ENCODE measurements at places on chromosomes 12 and 14.

GRCh38 chr12:69095765-69096477 lies 143.4 kb upstream of the CPSF6 start:
- no peak for DNase-seq

DNA sequence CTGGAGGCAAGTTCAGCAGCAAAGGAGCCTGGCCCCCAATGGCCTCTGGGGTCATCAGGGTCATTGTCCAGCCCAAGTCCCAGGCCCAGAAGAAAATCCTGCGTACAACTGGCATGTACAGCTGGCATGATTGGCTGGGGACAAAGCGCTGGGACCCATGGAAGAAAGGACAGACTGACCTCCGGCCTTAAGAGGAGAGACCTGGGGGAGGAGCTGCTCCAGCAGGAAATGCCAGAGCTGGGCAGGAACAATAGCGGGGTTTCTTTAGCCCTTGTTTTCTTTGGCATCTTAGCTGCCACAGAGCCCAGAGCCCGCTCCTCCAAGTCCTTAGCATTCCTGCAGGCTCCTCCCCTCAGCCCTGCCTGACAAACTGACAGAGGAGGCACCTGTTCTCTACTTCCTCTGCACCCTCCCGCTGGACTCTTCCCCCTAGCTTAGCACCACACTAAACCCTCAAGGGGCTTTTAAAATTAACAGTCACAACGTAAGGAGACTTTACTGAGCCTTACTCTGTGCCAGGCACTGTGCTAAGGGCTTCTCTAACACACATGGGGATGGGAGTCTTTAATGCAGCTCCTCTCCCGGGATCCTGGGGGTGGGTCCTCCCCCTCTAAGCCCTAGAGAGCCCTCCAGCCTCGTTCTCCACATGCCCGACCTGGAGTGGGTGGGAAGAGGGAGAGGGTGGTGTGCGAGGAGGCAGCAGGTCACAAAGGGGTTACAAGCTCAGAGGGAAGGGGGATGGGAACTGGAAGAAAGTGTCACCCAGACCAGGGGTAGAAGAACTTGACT lies 1.8 kb upstream of the AQP5 start:
- DNase-seq, result no peak

- no peak for DNase-seq
Measured at GRCh38 chr12:28059220-28059619, 86.7 kb upstream of the PTHLH start.

DNA sequence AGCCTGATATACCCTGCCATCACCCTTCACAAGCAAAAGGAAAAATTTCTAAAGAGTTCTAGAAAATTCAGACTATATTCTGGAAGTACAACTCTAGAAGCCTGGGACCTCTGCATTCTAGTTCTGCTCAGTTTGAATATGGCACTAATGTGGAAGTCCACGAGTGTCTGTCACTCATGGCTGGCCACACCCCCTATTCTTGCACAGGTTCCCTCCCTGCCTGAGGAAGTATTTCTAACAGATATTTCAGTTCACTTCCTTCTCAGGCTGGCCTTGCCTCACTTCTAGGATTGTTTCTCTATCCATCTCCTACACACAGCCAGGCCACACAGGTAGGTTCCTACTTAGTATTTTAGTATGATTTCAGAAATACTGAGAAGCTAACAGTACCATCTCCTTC lies 67.4 kb downstream of the PHLDA1 start:
- no peak for DNase-seq

DNA sequence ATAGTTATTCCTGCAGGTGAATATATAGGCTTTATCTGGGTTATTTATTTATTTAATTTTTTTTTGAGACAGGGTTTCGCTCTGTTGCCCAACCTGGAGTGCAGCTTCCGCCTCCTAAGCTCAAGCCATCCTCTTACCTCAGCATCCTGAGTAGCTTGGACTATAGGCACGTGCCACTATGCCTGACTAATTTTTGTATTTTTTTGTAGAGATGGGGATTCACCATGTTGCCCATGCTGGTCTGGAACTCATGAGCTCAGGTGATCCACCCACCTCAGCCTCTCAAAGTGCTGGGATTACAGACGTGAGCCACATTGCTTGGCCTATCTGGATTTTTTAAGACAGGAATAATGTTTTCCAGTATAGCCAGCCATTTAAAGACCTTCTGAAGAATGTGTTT lies 2.0 kb downstream of the RAN start:
- DNase-seq, result no peak

DNA sequence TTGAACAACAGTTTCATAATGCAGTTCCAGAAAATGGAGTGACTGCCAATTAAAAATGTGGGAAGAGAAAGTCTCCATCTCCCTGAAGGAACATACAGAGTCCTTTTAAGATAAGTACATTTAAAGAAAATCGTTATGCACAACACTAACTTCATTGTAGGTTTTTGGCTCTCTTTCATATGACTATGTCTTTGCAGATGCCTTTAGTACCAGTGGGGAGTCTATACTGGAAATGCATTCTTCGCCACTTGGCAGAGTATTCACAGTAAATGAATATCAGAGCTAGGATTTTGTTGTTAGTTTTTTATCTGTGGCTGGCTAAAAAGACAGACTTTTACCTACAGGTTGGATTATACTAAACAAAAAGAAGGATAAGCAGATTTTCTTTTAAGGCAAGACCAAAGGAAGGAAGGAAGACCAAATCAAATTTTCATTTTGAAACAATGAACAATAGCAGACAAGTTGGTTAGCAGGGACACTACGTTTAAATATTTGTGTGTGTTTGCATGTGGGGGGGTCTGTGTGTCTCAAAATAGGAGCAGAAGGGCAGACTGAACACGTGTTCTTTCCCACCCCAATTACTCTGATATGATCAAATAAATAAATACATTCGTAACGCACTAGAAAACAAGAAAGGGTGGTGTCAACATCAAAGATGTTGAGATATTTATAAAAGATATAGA lies 124.5 kb downstream of the BTG1 start:
- DNase-seq, result no peak

- no peak for DNase-seq
Measured at GRCh38 chr12:81021834-81022233, 56.0 kb upstream of the ACSS3 start.

DNA sequence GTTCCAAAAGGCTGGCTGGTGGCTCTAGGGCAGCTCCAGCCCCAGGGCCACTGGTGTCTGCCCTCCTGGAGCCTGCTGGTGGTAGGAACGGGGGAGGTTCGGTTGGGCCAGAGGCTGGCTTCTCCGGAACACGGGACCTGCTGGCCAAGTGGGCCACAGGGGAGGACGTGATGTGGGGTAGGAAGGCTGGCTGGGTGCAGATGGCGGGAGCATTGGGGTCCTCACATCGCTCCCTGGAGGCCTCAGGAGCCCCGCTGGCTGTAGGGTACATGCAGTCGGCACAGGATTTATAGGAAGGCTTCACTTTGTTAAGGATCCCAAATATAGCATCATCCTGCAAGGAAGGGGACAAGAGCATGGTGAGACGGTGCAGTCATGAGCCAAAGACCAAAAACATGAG lies 57.6 kb upstream of the CORO1C start:
- no peak for DNase-seq

GRCh38 chr14:56860441-56860840 lies 50.2 kb upstream of the OTX2 start:
- DNase-seq, result no peak

DNA sequence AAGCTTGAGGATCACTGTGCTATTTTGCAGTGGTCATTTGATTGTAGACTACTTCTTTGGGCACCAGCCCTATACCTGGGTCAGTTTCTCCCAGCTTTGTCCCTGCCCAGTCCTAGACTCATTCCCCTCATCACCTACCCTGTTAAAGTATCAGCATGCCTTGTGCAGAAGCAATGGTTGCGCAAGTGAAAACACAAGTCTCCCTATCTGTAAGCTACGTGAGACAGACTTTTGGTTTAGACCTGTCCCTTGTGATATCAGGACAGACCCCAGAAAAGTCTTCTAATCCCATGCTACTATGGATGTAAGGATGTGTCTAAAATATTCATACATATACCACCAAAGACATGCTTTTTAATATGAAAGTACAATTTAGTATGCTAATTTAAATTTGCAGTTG lies 88.8 kb upstream of the ATP2B1 start:
- no peak for DNase-seq

GRCh38 chr14:29927376-29928116 lies at the start of gene PRKD1:
Gene PRKD1, minus strand, starts transcription at chr14:29927847.
- DNase-seq, result peak; percentile 43

DNA sequence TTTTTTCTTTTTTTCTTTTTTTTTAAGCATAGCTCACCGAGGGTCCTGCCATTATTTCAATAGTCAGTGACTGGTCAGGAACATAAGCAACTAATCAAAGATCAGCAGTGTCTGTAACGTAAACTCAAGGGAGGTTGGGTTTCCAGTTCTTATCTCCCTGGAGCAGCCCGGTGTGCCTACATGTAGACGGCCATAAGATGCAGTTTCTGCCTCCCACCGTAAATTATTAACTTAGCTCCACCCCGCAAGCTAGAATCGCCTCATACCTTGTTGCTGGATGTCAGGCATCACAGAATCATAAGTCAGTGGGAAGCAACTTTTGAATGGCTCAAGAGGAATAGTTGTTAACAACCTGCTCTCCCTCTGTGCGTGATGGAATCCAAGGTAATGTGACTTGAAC lies at the start of gene MYO1H:
Gene MYO1H, plus strand, starts transcription at position 312 of the 400 bp plus-strand sequence. Its CDS starts 61 bp downstream, at position 373.
- no peak for DNase-seq

DNA sequence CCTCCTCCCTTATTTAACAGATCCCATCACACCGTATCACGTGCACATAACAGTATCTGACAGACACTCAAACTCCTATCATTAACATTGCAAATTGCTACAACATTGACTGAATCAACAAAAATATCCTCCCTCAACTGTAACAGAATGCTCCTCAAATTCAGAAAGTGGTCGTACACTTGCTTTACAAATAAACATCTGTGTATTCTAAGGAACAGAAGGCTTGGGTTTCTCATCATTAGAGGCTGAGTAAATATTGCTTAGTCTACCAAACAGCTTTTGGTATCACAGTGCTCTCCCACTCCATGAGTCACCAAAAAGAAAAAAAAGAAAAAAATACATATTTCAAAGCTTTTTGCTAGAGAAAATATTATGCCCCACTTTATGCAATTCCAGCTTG lies 23.9 kb downstream of the FERMT2 start:
- no peak for DNase-seq

- no peak for DNase-seq
Measured at GRCh38 chr14:90583427-90583826, 186.6 kb downstream of the CALM1 start.

- no peak for DNase-seq
Measured at GRCh38 chr14:63344336-63344735, 25.6 kb upstream of the GPHB5 start.

GRCh38 chr14:95311752-95312151 lies 8.0 kb downstream of the CLMN start:
- DNase-seq, result no peak

- DNase-seq, result no peak
Measured at GRCh38 chr12:32788405-32788804, 32.7 kb upstream of the YARS2 start.

- no peak for DNase-seq
Measured at GRCh38 chr12:20602641-20603391, 92.3 kb upstream of the SLCO1C1 start.

- DNase-seq, result no peak
Measured at GRCh38 chr14:72123755-72124154, 191.5 kb downstream of the RGS6 start.

- no peak for DNase-seq
Measured at GRCh38 chr12:39372204-39372925, 70.6 kb downstream of the KIF21A start.

DNA sequence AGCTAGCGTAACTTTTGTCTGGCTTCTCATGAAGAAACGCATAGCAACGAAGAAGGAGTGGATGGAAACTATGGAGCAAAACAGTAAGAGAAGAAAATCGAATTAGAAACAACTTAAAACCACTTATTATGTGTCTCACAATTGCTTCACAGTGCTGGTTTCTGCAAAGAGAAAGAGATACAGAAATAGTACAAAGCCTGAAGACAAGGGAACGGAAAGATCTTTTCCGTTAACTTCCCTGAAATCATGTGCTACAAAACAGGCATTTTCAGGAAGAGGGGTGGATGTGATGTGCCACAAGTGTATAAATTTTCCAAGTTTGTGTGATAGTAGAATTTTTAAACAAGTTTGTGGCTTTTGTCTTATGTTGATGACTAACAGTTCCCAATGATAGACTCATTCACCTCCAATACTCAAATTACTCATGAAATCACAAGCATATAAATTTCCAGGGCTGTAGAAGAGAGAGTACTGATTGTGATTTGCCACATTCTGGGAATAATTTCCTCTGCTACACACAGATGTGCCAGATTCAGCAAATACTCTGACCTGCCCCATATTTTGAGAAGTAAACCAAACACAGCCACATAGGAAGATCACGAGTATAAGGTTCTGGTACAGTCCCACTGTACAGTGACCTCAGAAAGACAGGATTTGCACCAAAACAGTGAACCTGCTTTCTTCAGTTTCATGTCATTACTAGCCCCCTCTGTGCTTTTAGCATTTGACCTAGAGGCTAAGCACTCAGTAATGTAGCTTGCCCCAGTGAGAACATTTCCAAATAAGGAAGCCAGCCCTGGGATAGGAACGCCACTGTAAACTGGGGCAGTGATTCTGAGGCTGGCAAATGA lies 41.4 kb upstream of the PPFIA2 start:
- no peak for DNase-seq

DNA sequence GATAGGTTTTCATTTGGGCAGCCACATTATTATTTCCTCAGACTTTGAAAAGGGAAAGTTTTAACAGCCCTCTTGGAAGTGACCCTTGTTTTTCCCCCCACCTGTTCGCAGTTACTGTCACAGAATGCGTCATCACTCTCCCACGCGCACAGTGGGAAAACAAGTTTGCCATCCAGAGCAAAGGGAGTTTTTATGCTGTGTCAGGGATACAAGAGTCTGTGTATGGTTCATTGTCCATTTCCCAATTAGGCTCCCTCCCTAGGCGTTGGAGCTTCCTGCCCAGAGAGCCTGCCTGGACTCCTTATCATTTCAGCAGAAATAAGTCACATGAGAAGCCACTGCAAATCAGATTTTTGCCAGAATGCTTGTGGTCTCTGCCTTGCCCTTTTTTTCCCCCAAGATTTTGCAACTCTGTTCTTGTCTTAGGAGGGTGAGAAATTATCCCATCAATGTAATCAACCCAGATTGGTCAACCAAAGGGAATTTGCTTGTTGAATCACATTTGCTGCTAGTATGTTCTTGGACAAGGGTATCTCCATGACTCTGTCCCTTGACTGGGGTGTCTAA lies 104.1 kb downstream of the IGF1 start:
- DNase-seq, result no peak

DNA sequence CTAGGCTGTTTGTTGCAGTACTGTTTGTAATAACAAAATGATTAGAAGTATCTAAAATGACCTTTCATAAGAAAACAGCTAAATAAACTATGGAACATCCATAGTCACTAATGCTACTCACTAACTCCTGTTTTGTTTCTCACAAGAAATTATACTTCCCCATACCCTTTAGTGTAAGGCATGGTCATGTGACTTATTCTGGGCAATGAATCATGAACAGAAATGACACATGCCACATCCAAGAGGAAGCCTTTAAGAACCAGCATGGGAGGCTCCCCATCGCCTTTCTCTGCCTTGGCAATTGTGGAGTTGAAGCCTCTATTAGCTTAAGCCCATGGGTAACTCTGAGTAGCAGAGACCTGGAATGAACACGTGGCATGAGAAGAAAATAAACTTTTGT lies 49.3 kb downstream of the KSR2 start:
- DNase-seq, result no peak

Data from fibroblast of the conjunctiva (primary cell).